GM13976 (cell line): ENCODE measurements at places on chromosomes 16 and 17.

- no peak for DNase-seq
Measured at GRCh38 chr17:34024806-34025551, 230.1 kb upstream of the CCL2 start.

- no peak for DNase-seq
Measured at GRCh38 chr17:57441270-57441600, 184.9 kb downstream of the MSI2 start.

- DNase-seq: no peak
Measured at GRCh38 chr16:629833-630248, 944 bp upstream of the WFIKKN1 start.

- DNase-seq: no peak
Measured at GRCh38 chr16:74186561-74186971, 110.0 kb upstream of the PSMD7 start.

DNA sequence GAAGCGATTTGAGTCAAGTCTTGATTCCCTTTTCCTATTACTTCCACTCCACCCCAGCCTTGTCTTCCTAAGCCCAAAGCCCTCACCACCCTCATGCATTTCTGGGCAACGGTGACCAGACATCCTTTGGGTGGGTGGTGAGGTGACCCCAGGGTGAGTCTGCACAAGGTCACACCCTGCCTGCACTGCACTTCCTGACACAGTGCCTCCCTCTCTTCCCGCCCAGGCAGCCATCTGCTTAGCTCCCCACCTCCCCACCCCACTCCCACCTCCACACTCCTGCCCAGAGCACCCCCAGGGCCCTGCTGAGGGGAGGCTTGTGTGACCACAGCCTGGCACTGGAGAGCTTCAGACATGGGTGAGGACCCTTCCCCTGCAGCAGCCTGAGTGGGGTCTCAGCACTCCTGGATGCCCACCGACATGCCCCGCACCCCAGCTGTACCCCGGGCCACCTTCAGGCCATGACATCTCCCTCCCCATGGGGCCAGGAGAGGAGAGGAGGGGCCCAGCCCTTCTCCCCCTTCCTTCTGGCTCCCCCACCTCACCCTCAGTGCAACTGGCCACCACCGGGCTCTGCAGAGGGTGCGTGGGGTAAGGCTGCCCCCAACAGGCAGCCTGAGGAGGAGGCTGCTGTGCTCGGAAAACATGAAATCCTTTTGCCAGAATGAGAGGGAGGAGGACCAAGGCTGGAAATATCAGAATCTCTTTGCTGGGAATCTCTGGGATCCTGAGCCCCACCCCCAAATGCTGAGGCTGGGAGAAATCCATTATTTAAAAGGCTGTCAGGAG, 68.6 kb downstream of the CCT6B start:
- DNase-seq: peak; percentile 54

- no peak for DNase-seq
Measured at GRCh38 chr17:61221597-61222471, 177.8 kb upstream of the TBX2 start.

GRCh38 chr17:38554430-38555350, 51.1 kb downstream of the SRCIN1 start:
- no peak for DNase-seq

DNA sequence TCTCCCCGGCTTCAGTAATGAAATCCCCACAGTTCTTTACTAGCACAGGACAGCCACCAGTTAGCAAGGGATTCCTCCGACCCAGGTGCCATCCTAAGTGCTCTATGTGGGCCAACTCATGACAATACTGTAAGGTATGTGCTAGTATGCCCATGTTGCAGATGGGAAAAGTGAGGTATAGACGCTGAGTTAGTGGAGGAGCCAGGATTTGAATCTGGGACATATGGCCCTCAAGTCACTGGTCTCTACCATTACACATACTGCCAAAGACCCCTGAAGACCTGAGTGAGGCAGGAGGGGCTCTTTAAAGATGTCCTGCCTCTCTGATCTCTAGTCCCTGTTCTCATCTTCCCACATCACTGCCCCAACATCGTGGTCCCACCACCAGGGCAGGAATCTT, 36.2 kb upstream of the MRPS23 start:
- DNase-seq: no peak

DNA sequence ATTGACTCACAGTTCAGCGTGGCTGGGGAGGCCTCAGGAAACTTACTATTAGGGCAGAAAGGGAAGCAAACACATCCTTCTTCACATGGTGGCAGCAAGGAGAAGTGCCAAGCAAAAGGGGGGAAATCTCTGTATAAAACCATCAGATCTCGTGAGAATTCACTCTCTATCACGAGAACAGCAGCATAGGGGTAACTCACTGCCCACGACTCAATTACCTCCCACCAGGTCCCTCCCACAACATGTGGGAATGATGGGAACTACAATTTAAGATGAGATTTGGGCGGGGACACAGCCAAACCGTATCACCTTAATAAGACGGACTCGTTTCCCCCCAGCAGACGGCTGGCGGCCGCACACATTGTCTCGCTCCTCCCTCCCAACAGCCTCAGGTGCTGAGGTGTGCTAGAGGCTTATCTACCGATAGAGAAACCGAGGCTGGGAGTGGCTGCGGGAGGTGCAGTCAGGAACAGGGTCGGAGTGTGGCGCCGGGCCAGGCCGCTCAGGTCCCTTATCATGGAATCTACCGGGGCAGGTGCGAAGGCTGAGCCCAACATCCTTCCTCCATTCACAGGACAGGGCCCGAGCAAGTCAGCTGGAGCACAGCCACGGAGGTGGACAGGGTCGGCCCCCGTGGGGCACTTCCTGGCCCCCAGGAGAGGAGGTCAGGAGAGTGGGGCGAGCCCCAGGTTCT, 4.9 kb upstream of the ZG16B start:
- DNase-seq: no peak

GRCh38 chr16:72517154-72517553, 345.2 kb upstream of the PMFBP1 start:
- no peak for DNase-seq

GRCh38 chr17:71830866-71831265, 290.0 kb upstream of the SOX9 start:
- no peak for DNase-seq

DNA sequence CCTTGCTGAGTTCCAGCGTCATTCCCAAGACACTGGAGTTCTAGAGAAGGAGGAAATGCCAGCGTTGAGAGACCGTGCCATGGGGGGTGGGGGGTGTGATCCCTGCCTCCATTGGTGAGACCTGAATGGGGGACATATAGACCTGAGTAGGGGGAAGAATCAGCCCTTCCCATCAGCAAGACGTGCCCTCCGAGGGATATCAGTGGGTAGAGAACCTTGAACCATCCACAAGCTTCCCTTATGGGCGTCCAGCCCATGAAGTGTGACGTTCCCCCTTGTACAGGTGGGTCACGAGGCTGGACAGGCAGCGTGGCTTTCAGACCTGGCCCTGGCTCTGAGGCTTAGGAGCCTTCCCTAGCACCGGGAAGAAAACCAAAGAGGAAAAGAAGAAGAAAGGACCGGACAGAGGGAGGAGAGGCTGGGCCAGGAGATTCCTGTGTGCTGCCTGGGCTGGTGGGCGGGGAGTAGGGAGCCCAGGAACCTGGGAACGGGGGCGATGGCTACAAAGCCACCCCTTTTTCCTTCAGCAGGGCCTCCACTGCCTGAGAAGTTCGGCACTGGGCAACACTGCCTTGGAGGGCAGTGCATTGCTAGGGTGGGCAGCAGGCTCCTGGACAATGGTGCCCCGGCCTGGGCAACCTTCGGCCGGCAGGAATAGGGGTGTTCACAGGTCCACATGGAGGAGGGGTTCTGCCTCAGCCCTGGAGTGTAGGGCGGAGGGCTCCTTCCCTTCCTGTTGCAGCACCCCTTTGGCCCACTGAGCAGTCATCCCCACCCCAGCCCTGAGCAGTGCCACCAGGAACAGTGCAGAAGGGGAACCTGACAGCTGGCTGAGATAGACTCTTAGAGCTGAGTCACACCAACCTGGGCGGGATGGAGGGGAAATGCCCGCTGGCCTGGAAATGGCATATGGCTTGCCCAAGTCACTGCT, 7.2 kb downstream of the RAB11FIP4 start:
- DNase-seq: no peak

GRCh38 chr17:79233916-79234551, 159.4 kb downstream of the ENGASE start:
- DNase-seq: no peak

DNA sequence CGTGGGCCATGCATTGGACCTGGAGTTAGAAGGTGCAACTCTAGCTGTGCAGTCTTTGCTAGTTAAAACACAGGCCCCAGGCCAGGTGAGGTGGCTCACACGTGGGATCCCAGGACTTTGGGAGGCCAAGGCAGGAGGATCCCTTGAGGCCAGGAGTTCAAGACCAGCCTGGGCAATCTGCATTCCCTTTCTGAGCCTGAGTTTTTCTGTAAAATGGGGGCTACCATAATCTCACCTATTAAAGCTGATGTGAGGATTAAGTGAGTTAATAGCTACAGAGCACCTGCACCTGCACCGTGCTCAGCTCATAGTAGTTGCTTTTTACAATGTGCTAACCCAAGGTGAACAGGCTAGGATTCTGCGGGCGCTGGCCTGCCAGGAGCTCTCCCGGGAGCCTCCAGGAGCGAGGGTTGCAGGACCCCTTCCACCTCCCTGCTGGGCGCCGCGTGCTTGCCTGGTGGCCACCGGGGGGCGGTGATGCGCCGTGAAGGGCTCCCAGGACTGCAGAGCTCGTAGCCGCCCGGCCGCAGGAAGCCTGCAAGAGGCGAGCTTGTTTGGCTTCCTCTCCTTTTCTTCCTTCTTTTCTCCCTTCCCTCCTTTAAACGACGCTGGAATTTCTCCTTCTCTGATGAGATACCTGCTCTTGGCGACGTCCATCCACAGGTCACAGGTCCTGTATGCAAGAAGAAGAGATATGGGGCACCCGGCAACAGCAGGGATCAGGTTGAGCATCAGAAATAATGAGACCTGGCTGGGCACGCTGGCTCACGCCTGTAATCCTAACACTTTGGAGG, 51.3 kb downstream of the ZFP90 start:
- peak; percentile 81 for DNase-seq

DNA sequence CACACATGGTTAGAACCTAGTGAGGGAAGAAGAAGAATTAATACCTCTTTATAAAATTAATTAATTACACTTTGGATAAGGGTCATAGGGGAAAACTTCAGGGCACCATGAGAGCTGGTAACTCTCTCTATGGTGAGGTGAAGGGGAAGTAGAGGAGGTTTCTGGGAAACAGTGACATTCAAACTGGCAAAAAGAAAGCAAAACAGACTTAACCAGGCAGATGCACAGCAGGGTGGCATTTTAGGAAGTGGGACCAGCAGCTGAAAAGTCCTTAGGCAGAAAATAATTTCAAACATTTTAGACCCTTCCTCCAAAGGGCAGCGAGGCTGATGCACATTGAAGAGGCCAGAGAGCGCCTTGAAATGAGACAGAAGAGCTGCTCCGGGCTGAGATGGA, 157.8 kb downstream of the CDH13 start:
- no peak for DNase-seq

DNA sequence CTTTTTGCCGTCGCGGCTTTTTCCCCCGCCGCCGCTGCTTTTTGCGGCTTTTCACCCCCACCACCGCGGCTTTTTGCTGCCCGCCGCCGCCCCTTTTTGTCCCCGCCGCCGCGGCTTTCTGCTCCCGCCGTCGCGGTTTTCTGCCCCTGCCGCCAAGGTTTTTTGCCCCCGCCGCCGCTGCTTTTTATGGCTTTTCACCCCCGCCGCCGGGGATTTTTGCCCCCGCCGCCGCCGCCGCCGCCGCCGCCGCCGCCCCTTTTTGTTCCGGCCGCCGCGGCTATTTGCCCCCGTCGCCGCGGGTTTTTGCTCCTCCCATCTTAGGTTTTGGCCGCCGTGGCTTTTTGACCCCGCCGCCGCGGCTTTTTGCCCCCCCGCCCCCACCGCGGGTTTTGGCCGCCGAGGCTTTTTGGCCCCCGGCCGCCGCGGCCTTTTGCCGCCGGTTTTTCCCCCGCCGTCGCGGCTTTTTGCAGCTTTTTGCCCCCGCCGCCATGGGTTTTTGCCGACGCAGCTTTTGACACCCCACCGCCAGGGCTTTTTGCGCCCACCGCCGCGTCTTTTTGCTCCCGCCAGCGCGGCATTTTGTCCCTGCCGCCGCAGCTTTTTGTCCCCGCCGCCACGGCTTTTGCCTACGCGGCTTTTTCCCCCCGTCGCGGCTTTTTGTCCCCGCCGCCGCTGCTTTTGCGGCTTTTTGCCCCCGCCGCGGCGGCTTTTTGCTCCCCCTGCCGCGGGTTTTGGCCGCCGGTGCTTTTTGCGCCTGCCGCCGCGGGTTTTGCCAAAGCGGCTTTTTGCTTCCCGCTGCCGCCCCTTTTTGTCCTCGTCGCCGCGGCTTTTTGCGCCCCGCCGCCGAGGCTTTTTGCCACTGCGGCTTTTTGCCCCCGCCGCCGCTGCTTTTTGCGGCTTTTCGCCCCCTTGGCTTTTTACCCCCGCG, 519.4 kb upstream of the WSB1 start:
- DNase-seq: no peak

GRCh38 chr16:88019821-88020515, 68.7 kb downstream of the BANP start:
- DNase-seq: no peak

- DNase-seq: peak; percentile 16
Measured at GRCh38 chr17:40556198-40556661, 9.0 kb downstream of the CCR7 start.

DNA sequence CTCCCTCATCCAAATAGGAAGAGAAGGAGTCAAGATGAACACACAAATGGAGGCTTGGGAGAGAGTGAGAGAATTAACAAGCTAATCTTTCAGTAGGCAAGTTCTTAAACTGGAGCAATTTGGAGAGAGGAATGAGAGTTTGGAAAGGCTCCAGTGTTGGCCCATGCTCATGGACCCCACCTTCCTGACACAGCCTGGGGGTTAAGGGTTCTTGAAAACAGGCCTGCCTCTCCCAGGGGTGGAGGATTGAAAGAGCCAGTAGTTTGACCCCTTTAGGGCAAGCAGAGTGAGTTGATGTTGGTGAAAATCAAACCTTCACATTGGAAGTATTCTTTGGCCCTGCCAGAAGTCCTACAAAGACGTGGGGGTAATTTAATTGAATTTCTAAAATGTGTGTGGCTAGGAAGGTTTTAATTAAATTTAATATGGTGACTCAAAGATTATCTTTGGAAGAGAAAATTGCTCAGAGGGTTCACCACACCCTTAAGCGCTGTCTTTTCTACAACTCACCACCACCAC, 5.8 kb downstream of the HOXB3 start:
- no peak for DNase-seq

- no peak for DNase-seq
Measured at GRCh38 chr16:46899443-46900143, 15.4 kb downstream of the GPT2 start.

DNA sequence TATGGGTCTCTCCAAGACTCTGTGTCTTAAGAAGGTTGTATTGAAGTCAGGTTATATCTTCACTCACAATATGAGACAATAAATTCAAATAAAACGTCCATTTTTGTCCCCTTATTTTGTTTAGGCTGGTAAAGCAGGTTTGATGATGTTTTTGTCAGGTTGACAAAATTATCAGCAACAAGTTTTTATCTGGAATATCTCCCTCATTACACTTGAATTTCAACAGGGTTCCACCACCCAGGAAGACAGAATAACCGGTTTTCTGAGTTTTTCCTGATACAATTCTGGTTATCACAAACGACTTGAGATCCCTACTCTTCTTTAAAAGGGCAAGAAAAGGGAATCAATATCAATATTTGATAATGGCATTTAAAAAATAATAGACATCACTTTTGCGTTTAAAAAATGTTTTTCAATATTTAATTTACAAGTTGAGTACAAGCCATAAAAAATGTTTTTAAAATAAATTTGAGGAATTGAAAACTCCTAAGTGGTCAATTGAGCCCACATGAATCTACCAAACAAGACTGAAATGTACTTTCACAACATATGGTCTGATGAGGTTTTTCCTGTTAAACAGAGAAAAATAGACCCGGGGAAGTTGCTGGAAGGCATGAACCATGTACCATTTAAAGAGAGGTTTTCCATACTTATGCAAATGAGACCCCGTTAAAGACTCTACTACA, 1.4 kb upstream of the ATP6V0A1 start:
- no peak for DNase-seq

- DNase-seq: no peak
Measured at GRCh38 chr16:71724320-71724751, at the start of gene PHLPP2. Gene PHLPP2, minus strand, starts transcription at chr16:71724701. Its CDS starts 9,906 bp downstream, at chr16:71714795.
